ENCODE measurements at places on chromosomes 4 and X. TPM values are rescaled to one million over a fixed set of nuclear protein-coding genes. Genes with fewer than 3 reads are reported as not detected.
A peak's percentile ranks its signal among the peaks of the same experiment; 100 is the strongest.

- H3K27ac ChIP-seq = no peak overlapping the region
- H3K36me3 ChIP-seq = peaks cover 39% of the 10 kb centered on the region
- peaks cover 41% of the 10 kb centered on the region for H3K4me1 ChIP-seq
- H3K4me3 ChIP-seq = no peak overlapping the region
- H3K27me3 ChIP-seq = peaks cover 2% of the 10 kb centered on the region
Measured at GRCh38 chrX:2488621-2489285, 12.0 kb downstream of the DHRSX start.

DNA sequence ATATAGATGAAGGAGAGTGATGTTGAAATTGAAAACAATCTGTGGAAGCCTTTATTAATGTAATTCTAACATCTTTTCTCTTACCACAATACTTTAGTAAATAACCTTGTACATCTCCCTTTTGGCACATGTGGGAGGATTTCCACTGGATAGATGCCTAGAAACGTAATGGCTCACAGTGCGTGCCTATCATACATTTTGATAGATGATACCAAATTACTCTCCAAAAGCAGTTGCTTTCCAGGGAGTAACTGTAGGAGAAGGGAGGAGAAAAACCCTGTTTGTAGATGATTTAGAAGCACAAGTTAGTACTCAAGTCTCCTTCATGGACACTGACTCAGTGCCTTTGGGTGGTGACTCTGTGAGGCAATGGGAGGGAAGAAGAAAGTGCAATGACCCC, 476.3 kb downstream of the CCSER1 start:
- no peak overlapping the region for H3K4me3 ChIP-seq
- no peak overlapping the region for H3K27ac ChIP-seq
- H3K4me1 ChIP-seq = no peaks in the 10 kb centered on the region
- H3K27me3 ChIP-seq = 0 out of 2 replicates have a peak, but pooled peaks cover 2% of the 10 kb centered on the region
- DNase-seq = no peak

GRCh38 chr4:3786196-3786869, 20.1 kb downstream of the ADRA2C start:
- H3K4me1 ChIP-seq = no peaks in the 10 kb centered on the region
- no peaks in the 10 kb centered on the region for H3K36me3 ChIP-seq
- H3K27me3 ChIP-seq = peaks cover 25% of the 10 kb centered on the region
- H3K4me3 ChIP-seq = no peak overlapping the region

DNA sequence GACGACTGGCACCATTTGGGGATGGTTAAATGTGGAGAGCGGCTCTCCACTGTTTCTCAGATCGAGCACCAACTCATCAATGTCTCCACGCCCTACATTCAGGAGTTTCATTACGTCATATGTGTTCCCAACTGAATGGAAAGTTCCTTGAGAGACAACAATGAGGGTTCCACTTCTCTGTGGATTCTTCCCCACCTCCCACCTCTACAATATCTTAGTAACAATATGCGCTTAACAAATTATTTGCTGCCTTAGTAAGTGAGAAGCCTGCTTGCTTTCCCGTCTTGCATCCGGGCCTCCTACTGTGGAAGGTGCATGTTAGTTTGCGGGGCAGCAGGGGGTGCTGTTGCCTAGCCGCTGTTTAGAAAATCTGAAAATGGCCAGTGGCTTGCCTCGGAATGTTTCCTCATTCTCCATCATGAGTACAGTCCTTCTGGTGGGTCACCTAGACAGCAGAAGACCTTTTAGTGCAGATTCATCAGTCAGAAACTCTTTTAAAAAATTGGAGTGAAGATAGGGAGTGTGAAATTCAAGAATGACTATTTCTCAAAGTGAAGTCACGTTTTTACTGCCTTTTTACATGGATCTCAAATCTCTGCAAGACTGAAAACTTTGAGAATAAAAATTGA, 55.7 kb downstream of the PHOX2B start:
- H3K36me3 ChIP-seq = peaks cover 13% of the 10 kb centered on the region
- H3K4me3 ChIP-seq = no peak overlapping the region
- no peak overlapping the region for H3K27ac ChIP-seq
- DNase-seq = peak; percentile 49
- peaks cover 4% of the 10 kb centered on the region for H3K27me3 ChIP-seq

- H3K27me3 ChIP-seq = no peaks in the 10 kb centered on the region
- no peak overlapping the region for H3K4me3 ChIP-seq
- peaks cover 6% of the 10 kb centered on the region for H3K36me3 ChIP-seq
- H3K27ac ChIP-seq = no peak overlapping the region
- no peak for DNase-seq
Measured at GRCh38 chrX:14843666-14844065, 29.2 kb downstream of the FANCB start.

GRCh38 chr4:117893207-117893606, 141.1 kb upstream of the NDST3 start:
- H3K27ac ChIP-seq = no peak overlapping the region
- H3K27me3 ChIP-seq = no peaks in the 10 kb centered on the region

- peaks cover 15% of the 10 kb centered on the region for H3K27me3 ChIP-seq
- no peaks in the 10 kb centered on the region for H3K4me1 ChIP-seq
- DNase-seq = no peak
- H3K27ac ChIP-seq = no peak overlapping the region
- no peaks in the 10 kb centered on the region for H3K36me3 ChIP-seq
Measured at GRCh38 chr4:153764601-153765368, 5.0 kb upstream of the RNF175 start.

DNA sequence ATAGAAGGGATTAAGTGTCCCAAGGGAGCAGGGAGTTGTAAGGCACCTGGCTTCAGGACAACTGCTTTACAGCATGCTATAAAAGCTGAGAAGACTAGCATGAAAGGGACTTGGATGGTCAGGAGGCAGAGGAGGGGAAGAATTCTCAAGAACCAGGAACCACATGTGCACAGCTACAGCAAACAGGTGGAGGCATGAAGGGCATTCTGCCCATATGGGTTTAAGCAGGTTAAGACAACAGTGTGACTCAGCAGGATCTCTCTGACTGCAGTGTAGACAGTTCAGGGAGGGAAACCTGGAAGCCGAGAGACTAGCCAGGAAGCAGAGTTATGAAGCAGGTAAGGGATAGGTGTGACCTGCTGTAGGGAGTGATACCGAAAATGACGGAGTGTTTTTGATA, 117.0 kb downstream of the DHRSX start:
- H3K4me1 ChIP-seq = peaks cover 15% of the 10 kb centered on the region
- DNase-seq = no peak
- no peaks in the 10 kb centered on the region for H3K27me3 ChIP-seq
- no peak overlapping the region for H3K4me3 ChIP-seq
- H3K36me3 ChIP-seq = peaks cover 21% of the 10 kb centered on the region

GRCh38 chrX:111431001-111431400, 19.0 kb upstream of the DCX start:
- H3K4me1 ChIP-seq = no peaks in the 10 kb centered on the region
- H3K36me3 ChIP-seq = no peaks in the 10 kb centered on the region
- no peak overlapping the region for H3K27ac ChIP-seq
- H3K4me3 ChIP-seq = no peak overlapping the region
- H3K27me3 ChIP-seq = no peaks in the 10 kb centered on the region

- no peak for DNase-seq
- no peaks in the 10 kb centered on the region for H3K27me3 ChIP-seq
- no peaks in the 10 kb centered on the region for H3K36me3 ChIP-seq
- no peak overlapping the region for H3K27ac ChIP-seq
- no peak overlapping the region for H3K4me3 ChIP-seq
- no peaks in the 10 kb centered on the region for H3K4me1 ChIP-seq
Measured at GRCh38 chr4:117227925-117228324, 142.5 kb upstream of the TRAM1L1 start.

DNA sequence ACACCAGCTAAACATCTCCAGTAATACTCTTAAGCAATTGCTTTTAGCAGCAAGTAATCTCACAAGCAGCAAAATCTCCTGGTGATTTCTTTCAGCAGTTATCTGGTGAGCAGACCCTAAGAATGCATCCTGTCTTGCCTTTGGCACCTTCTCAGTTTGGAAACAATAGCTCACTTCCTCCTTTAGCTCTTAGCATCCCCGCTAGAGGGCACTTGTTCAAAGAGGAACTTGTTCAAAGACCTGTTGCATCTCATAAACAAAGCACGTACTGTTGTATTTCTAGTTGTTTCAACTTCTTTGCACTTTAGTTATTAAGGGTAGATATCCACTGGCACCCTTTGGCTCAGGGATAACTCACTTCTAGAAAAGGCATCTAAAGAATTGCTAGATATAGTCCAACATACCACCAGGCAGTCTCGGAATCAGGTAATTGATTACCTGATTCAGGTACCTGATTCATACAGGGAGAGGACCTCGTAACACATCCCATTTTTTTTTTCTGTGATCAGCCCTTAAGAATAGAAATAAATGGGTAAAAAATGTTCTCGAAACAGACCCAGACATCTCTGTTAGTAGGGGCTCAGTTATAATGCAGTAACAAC, 81.9 kb upstream of the QRFPR start:
- H3K27ac ChIP-seq = no peak overlapping the region
- H3K27me3 ChIP-seq = peaks cover 2% of the 10 kb centered on the region
- H3K4me3 ChIP-seq = no peak overlapping the region
- H3K36me3 ChIP-seq = no peaks in the 10 kb centered on the region
- peak; percentile 67 for DNase-seq
- H3K4me1 ChIP-seq = 0 out of 2 replicates have a peak, but pooled peaks cover 5% of the 10 kb centered on the region

RTL9 gene
- total RNA-seq = 0.50 TPM

FAM47A gene
- total RNA-seq = not detected

APLN gene
- not detected for total RNA-seq

S100P gene
- not detected for total RNA-seq

CXorf49 gene
- not detected for total RNA-seq

Data from HFFc6 (cell line).